HFF-Myc (cell line): ENCODE measurements at places on chromosomes 6 and 20.

DNA sequence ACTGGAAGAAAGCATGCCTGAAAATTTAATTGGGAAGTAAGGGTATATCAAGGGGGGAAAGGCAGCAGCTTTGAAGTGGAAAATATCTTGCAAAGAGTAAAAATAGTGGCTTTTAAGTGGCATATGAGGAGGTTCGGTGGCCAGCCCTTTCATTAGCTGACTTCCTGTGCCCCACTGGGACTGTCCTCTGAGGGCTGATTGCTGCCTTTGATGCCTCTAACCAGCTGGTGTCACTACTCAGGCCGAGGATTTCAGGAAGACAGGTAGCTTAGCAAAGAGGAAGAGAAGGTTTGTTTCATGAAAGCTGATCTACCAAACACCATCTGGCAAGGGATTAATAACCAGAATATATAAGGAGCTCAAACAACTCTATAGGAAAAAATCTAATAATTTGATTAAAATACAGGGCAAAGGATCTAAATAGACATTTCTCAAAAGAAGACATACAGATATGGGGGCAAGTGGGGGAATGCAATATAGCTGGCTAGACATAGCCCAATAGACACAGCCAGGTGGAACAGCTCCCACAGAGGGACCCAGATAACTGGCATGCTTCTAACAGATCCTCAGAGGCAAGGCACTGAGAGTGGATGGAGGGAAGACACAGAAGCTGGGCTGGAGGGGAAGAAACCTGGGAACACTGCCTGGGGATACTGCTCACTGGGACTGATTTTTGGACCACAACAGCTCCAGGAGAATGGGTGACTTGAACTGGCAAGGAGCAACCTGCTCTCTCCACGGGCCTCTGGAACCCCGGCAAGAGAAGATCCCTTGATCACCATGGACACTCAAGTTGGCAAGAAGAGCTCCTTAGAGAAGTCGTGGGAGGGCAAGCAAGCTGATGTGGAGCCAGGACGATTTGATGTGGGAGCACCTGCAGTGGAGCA, 33.2 kb downstream of the CCN2 start:
- DNase-seq: no peak

DNA sequence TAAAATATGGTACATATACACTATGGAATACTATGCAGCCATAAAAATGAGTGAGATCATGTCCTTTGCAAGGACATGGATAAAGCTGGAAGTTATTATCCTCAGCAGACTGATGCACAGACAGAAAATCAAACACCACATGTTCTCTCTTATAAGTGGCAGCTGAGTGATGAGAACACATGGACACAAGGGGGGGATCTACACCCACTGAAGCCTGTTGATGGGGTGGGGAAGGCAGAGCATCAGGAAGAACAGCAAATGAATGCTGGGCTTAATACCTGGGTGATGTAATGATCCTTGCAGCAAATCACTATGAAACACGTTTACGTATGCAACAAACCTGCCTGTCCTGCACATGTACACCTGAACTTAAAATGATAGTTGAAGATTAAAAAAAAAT, 71.3 kb downstream of the MANEA start:
- DNase-seq: no peak

GRCh38 chr6:99736302-99736701, 129.7 kb downstream of the PRDM13 start:
- no peak for DNase-seq

- no peak for DNase-seq
Observed at GRCh38 chr6:133958791-133959190, 5.8 kb downstream of the TBPL1 start.

DNA sequence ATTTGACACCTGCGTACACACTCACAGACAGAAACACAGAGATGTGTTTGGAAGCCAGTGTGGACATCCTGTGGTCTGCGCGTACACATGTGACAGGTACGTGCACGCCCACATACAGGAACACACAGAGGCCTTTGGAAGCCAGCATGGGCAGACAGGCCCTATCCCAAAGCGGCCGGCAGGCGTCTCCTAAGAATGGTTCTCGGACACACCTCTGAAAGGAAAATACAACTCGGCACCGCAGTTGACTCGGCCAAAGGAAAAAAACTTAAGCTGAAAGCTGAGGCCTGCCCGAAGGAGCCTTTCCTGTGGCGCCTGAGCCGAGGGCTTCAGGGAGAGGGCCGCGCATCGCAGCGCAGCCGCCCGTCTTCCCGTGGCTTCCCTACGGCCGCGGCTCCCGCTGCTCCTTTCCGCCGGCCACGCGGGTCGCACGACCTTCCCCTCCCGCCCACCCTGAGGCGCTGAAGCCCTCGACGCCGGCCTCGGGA, 1.4 kb upstream of the CEP43 start:
- peak; percentile 48 for DNase-seq

DNA sequence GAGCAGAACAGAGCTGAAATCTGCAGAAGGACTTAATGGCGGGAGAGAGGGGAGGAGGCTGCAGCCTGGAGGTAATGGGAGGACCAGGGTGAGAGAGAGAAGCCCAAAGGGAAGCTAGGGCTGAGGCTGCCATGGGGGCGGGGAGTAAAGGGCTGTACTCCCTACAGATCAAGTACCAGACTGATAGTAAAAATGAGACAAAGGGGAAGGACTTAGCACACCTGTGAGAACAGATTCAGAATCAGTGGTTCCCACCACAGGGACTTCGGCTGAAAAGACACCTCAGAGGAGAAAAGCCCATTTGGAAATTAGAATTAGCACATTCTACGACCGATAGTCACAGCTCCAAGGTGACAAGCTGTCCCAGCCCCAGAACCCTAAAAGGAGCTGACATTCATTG, 6.4 kb upstream of the TBXT start:
- no peak for DNase-seq

GRCh38 chr6:168116975-168117899, 38.2 kb upstream of the FRMD1 start:
- no peak for DNase-seq

- no peak for DNase-seq
Observed at GRCh38 chr6:143652841-143653331, 24.9 kb upstream of the PHACTR2 start.

- no peak for DNase-seq
Observed at GRCh38 chr6:90663106-90663505, 76.2 kb upstream of the MAP3K7 start.

GRCh38 chr6:134161041-134161440, 108.6 kb upstream of the SLC2A12 start:
- DNase-seq: no peak

DNA sequence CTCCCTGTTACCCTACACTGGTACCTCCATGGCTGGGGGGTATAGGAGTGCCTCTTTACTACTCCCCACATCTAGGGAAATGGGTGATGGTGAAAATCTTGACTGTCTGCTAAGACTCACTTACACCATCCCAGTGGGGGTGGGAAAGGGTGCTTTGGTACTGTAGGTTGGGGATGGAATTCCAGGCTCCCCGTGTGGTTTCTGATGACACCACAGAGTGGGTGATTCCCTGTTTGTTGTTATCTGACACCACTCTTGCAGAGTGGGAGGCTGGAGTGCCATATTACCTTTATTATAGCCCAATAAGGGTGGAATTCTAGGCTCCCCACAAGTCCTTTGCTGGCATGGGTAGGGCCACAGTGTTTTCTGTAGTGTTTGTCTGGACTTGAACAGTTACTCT, 264.6 kb upstream of the MAN1A1 start:
- no peak for DNase-seq

DNA sequence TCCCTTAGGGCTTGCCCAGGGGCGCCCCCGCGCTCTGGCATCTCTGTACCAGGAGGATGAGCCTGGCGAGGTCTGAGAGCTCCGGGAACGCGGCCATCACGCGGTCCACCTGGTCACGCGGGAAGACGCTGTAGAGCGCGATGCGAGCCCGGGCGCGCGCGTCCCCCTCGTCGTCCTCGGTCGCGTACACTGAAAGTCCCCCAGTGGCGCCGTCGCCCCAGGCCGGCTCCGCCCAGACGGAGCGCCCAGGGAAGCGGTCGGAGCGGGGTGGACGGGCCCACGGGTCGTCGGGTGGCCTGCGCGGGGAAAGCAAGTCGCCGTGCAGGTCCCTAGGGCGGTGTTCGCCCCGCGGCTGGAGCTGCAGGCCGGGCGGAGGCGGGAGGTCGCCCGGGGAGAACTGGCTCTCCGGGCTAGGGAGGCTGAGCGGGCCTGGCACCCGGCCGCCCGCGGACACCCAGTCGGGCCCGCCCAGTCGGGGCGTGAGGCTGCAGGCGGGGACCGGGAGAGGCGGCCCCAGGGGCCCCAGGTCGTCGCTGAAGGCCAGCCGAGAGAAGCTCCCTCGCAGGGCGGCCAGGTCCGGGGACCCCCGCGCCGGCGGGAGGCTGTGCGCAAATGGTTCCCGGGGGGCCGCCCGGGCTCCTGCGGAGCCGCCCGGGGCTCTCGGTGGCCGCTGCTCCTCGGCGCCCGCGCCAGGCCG, 34.0 kb downstream of the ZC3H12D start:
- DNase-seq: no peak

GRCh38 chr20:41293269-41294037, 24.1 kb downstream of the ZHX3 start:
- no peak for DNase-seq

GRCh38 chr6:43092635-43093034, 16.5 kb downstream of the PTK7 start:
- no peak for DNase-seq

DNA sequence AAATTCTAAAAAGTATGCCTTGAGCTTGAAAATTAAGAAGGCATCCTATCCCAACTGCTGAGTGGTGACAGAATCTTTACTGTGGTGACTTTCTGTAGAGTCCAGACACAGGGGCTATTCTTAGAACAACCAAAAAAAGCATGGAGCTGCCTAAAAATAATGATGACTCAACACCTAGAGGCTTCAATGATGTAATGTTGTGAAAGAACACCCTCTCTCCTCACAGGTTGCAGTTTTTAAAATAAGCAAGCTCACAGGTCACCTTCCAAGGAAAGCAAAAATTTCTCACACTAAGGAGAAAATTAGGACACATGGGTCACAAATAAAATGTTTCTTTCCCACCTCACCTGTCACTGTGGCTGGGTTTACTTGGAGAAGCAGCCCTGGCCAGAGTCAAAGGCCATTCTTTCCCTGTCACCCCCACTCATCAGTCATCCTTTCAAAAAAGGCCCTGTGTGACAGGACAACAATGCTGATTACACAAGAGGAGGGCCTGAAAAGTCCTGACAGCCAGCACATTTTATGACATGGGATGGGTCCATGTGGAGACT, 53.5 kb downstream of the RCAN2 start:
- no peak for DNase-seq

DNA sequence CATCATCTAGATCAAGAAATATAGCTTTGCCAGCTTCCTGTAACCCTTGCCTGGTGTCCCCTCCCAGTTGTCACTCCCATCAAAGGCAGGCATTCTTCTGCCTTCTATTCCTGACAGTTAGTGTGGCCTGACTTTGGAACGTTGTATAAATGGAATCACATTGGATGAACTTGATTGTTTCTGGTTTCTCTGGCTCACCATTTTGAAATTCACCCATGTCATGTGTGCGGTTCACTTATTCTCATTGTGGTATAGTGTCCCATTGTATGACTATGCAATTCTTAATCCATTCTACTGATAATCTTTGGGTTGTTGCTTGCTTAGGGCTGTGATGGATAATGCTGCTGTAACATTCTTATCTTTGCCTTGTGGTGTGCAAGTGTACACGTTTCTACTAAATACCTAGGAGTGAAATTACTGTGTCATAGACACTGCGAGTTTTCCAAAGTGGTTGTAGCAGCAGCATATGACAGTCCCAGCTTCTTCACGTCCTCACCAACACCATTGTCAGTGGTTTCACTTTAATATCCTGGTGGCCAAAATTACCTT, 73.2 kb downstream of the VEGFA start:
- DNase-seq: no peak

GRCh38 chr6:78896227-78896626, 28.9 kb downstream of the IRAK1BP1 start:
- DNase-seq: no peak

DNA sequence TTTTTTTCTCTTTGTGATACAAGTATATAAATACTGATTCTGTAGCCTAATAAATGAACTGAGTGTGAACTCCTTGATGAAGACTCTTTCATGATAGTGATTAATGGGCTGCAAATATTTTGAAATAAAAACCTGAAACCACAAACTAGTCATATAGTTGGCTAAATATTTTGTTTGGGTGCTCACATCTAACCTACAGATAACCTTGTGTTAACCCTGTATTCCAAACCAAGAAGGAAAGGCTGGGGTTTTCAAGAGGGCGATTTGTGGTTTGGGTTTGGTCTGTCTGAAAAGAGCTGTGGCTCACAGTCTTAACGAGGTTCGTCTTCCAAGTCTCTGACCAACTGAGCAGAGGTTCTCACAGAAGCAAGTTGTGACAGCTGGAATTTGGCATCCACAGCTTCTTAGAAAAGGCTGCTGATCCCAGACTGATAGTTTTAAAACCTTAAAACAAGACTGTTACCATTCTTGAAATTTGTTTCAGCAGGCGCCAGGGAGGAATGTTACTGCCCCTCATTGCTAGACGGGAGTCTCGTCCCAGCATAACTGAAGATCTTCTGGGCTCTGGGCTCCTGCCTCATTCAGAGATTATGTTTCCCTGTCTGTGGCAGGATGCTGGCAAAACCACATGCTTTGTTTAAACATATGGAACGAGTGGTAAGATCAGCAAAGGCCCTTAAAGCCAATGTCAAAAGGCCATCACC, 736.4 kb upstream of the MARCKS start:
- DNase-seq: peak; percentile 79

DNA sequence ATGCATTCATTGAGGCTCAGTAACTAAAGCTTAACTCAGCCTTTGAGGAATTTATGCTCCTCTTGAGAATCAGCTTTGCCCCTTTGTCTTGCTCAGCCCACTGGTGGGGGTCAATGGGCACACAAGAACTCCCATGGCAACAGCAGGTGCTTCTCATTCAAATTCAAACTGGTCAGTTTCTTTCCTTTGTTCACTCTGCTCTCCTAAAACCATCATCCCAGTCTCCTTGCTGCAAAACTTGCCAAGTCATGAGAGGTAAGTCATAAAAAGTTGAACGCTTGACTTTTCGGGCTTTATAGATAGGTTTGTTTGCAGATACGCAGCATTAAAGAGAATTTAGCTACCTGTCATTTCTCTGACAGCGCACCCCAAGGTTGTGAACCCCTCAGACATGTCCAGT, 146.8 kb downstream of the TFAP2A start:
- DNase-seq: no peak

DNA sequence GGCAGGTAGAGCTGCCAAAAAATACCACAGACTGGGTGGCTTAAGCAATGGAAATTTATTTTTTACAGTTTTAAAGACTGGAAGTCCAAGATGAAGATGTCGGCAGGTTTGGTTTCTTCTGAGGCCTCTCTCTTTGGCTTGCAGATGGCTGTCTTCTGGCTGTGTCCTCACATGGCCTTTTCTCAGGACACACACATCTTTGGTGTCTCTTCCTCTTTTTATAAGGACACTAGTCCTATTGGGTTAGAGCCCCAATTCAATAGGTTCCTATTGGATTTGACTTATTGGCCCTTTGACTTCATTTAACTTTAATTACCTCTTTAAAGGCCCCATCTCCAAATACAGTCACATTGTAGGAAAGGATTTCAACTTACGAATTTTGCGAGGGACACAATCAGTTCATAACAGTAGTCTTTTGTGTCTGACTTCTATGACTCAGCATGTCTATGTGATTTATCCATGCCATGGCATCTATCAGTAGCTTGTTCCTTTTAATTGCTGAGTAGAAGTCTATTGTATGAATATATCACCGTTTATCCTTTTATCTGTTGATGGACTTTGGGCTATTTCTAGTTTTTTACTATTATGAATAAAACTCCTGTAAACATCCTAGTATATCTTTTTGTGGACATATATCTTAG, 11.0 kb upstream of the TCP11 start:
- no peak for DNase-seq
